Activated T-cell treated with anti-CD3 and anti-CD28 coated beads, Interleukin-2, amount 50 U/mL, for 72 hours (primary cell): ENCODE measurements at places on chromosomes 4 and X. TPM values are rescaled to one million over a fixed set of nuclear protein-coding genes. Genes with fewer than 3 reads are reported as not detected.

DNA sequence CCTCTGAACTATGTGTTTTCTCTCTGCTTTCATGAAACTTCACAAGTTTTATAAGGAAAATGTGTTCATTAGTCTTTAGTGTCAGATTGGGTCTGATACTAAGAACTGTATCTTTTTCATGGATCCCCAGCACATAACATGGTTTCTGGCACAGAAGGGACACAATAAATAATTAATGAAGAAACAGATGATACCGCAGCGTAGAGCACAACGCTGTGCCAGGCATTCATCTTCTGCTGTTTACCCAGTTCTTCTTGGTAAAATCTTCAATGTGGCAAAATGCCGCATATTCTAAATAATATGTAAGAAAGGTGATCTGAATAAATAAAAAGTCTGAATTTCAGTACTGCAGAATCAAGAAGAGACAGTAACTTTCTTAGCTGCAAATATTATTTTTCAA, 12.3 kb downstream of the SCARB2 start:
- no peaks in the 10 kb centered on the region for H3K27me3 ChIP-seq
- no peak for DNase-seq
- H3K36me3 ChIP-seq, result no peaks in the 10 kb centered on the region
- H3K27ac ChIP-seq, result no peak overlapping the region

- H3K36me3 ChIP-seq, result no peaks in the 10 kb centered on the region
- DNase-seq, result no peak
- H3K27me3 ChIP-seq, result no peaks in the 10 kb centered on the region
- no peak overlapping the region for H3K27ac ChIP-seq
- H3K4me3 ChIP-seq, result no peak overlapping the region
Measured at GRCh38 chr4:6779667-6780565, 2.6 kb upstream of the KIAA0232 start.

Gene PGAM4
- total RNA-seq, result not detected

GRCh38 chr4:6573986-6574746, 823 bp upstream of the MAN2B2 start:
- peaks cover 5% of the 10 kb centered on the region for H3K4me1 ChIP-seq
- H3K36me3 ChIP-seq, result peaks cover 9% of the 10 kb centered on the region
- no peak for DNase-seq
- H3K27me3 ChIP-seq, result no peaks in the 10 kb centered on the region

GRCh38 chr4:67320645-67321044, 224.7 kb downstream of the CENPC start:
- H3K36me3 ChIP-seq, result no peaks in the 10 kb centered on the region
- H3K27me3 ChIP-seq, result peaks cover 5% of the 10 kb centered on the region
- DNase-seq, result no peak
- H3K27ac ChIP-seq, result no peak overlapping the region

Gene FHIP1A
- total RNA-seq, result 0.53 TPM

- H3K4me1 ChIP-seq, result peaks cover 7% of the 10 kb centered on the region
- peak overlapping the region; percentile 76 for H3K27ac ChIP-seq
- no peaks in the 10 kb centered on the region for H3K36me3 ChIP-seq
- DNase-seq, result no peak
- no peaks in the 10 kb centered on the region for H3K27me3 ChIP-seq
- H3K4me3 ChIP-seq, result no peak overlapping the region
Measured at GRCh38 chr4:163665521-163666331, 171.2 kb downstream of the TMA16 start.

Gene PASD1
- not detected for total RNA-seq

Gene CXXC4
- total RNA-seq, result 0.07 TPM

- H3K36me3 ChIP-seq, result no peaks in the 10 kb centered on the region
- DNase-seq, result no peak
- H3K27ac ChIP-seq, result no peak overlapping the region
- H3K27me3 ChIP-seq, result peaks cover 31% of the 10 kb centered on the region
Measured at GRCh38 chrX:151982222-151982621, 7.7 kb upstream of the GABRE start.

DNA sequence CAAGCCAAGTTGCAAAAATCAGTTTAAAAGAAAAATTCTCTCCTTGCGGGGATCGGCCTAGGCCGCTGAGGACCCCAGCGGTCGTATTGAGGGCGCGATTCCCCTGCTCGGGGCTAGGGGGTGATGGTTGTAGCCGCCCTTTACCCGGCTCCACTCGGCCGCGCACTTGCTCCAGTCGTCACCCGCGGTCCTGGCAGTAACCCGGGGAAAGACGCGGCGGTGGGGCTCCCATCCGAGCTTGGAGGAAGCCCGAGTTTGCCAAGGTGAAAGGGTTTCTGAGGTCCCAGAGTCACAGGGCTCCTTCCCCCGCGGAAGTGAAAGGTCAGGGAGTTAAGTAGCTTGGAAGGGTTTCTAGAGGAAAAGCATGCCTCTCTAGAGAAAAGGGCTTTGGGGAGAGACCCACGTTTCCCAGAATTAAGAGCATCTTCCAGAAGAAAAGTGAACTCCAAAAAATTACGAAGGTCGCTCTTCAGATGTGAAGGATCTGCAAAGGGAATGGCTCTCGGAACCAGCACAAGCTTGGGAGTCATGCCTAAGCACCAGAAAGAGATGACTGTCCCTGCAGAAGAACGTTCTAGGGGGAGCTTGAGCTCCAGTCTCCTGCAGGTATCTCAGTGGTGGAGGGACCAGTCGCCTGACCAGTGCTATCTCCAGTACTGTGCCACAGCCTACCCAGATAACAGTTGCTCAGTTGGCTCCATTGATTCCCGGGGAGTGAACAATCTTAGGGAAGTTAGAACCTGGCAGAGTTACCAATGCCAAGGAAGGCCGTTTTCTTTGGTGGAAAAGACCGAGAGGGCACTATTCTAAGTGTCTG, 875 bp downstream of the LAP3 start:
- H3K27me3 ChIP-seq, result no peaks in the 10 kb centered on the region
- DNase-seq, result no peak
- H3K4me3 ChIP-seq, result peak overlapping the region; percentile 94
- H3K4me1 ChIP-seq, result peaks cover 33% of the 10 kb centered on the region

Gene NEUROG2
- total RNA-seq, result 0.26 TPM

DNA sequence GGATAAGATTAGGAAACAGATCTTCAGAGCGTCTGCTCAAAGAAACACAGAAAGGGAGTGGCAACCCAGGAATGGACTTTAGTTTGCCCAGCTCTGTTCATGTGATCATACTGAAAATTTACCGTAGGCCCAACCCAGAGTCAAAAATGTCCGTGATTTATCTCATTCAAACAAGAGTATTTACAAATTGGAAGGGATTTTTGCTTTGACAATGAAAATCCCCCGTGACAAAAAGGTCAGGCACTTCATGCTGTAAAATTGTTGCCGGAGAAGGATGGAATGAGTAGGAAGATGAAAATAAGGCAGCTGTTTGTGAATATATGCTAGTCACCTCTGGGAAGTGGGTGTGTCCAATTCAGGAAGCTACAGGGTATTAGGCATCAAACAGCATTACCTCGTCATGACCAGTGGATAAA, 1.2 kb downstream of the SULT1B1 start:
- H3K4me3 ChIP-seq, result peak overlapping the region; percentile 86
- no peak for DNase-seq
- H3K36me3 ChIP-seq, result peaks cover 6% of the 10 kb centered on the region
- H3K27me3 ChIP-seq, result no peaks in the 10 kb centered on the region
- H3K27ac ChIP-seq, result peak overlapping the region; percentile 83

DNA sequence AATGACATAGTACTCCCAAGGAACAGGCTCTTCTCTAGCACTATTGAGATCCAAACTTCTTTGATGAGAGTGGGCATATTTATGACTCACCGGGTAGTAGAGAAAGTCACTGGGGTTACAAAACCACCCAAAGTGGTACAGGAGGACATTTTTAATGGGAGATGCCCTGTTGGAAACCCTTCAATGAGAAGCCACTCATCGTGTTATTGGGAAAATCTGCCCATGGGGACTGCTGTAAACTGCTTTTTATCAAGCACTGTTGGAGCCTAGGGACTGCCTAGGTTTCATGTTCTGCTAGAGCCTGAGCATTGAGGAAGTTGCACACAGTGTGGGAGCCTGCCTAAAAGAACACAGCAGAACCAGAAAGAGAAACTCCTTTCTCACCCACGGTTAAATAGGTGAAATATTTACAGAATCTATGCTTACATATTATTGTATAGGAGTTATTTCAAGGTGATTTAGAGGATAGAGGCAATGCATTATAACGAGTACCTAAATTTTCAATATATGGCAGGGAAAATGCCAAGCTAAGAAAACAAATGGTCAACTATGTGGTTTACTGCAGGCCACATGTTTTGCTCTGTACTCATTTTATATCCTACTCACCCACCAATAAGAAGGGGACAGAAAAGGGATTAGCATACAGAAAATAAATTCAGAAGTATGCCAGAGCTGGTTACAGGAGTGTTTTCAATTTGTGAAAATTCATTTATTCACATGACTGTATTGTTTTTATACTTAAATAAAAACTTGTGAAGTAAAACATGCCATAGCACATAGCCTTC, 559.1 kb downstream of the FSTL5 start:
- H3K27me3 ChIP-seq, result no peaks in the 10 kb centered on the region
- no peak overlapping the region for H3K4me3 ChIP-seq
- H3K36me3 ChIP-seq, result no peaks in the 10 kb centered on the region
- no peak for DNase-seq
- no peaks in the 10 kb centered on the region for H3K4me1 ChIP-seq

Gene LINC00632
- 0.58 TPM for total RNA-seq

Gene CXorf49
- not detected for total RNA-seq

Gene MAGEC1
- total RNA-seq, result not detected

GRCh38 chrX:45872480-45872879, 671.8 kb upstream of the DIPK2B start:
- no peak overlapping the region for H3K4me3 ChIP-seq
- no peak overlapping the region for H3K27ac ChIP-seq
- no peaks in the 10 kb centered on the region for H3K36me3 ChIP-seq

Gene CXCL13
- 0.28 TPM for total RNA-seq
